AG04450 (cell line): ENCODE measurements at places on chromosomes 11 and 22.

- no peak for DNase-seq
Observed at GRCh38 chr11:80815752-80816453, 1375.1 kb upstream of the TENM4 start.

GRCh38 chr11:83713708-83714107 lies 427.5 kb upstream of the CCDC90B start:
- DNase-seq, result no peak

GRCh38 chr11:79060081-79060953 lies 380.5 kb downstream of the TENM4 start:
- DNase-seq, result no peak

DNA sequence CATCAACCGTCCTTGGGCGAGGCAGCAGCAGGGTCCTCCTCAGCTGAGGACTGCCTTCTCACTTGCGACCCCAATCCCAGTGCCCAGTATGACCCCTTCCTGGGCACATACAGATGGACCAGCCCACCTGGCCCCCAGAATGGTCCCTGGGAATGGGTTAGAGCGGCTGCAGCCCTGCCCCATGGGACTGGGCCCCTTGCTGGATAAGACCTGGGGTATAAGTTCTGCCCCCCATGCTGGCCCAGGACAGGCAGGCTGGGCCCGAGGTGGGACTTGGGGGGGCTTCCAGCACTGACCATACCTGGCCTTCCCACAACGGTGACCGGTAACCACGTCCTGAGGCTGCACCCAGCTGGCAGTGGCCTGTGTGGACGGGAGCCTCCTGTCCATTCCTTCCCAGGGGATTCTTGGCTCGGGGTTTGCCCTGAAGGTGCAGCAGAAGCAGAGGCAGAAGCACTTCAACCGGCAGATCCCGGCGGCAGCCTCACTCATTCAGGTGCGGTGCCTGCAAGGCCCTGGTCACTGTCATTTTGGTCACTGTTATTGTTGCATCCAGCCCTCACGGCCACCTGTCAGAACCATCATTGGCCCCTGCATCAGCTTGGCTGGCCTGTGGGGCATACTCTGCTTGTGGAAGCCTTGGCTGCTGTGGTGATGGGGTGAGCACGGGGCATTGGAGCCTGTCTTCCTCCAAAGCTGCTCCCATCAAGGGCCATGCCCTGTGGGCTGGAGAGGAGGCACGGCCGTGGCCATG lies 114.8 kb downstream of the KCNQ1OT1 start:
- DNase-seq, result no peak

- DNase-seq, result no peak
Observed at GRCh38 chr11:17684550-17684949, 34.8 kb upstream of the MYOD1 start.

- no peak for DNase-seq
Observed at GRCh38 chr22:17699696-17700340, 61.3 kb downstream of the BCL2L13 start.

- no peak for DNase-seq
Observed at GRCh38 chr11:8533332-8533731, 60.7 kb downstream of the STK33 start.

- DNase-seq, result no peak
Observed at GRCh38 chr11:115159207-115159606, 345.0 kb downstream of the CADM1 start.

DNA sequence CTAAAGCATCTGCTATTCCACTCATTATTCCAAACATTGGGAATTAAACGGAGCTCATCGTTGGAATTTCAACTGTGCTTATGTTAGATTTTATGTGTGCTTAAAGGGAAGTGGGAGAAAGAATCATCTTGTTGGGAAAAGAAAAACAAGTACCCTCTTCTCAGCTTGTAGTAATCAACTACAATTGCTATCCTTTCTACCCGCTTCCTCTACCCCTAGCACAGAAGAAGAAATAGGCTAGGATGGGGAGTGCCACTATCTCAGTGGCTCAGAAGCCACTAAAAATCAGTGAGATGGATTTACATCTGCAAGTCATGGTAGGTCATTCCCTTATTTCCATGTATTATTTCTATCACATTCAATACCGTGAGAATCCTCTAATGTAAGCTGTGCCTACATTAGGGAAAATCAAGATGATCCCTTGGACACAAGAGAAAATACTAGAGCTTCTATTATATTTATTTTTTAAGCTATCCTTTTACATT lies 97.9 kb upstream of the CD44 start:
- no peak for DNase-seq

GRCh38 chr22:44947846-44948245 lies 62.0 kb downstream of the PHF21B start:
- no peak for DNase-seq
